ENCODE measurements at places on chromosomes 2 and 18. TPM values are rescaled to one million over a fixed set of nuclear protein-coding genes. Genes with fewer than 3 reads are reported as not detected.

Gene BOK
- 73.6 TPM for total RNA-seq

Gene NHEJ1
- total RNA-seq = 25.5 TPM

Gene FAP
- 6.4 TPM for total RNA-seq

Gene MBP
- total RNA-seq = 36.2 TPM

GRCh38 chr2:54871457-54872107 is 148.1 kb downstream of the EML6 start:
- no peaks in the 10 kb centered on the region for H3K36me3 ChIP-seq
- no peaks in the 10 kb centered on the region for H3K4me1 ChIP-seq
- DNase-seq = peak; percentile 46
- no peak overlapping the region for H3K27ac ChIP-seq

- H3K27me3 ChIP-seq = no peaks in the 10 kb centered on the region
- peak; percentile 9 for DNase-seq
- H3K27ac ChIP-seq = no peak overlapping the region
- no peaks in the 10 kb centered on the region for H3K36me3 ChIP-seq
- H3K4me3 ChIP-seq = no peak overlapping the region
- peaks cover 7% of the 10 kb centered on the region for H3K4me1 ChIP-seq
Measured at GRCh38 chr2:226403369-226403768, 396.3 kb downstream of the IRS1 start.

- H3K4me3 ChIP-seq = no peak overlapping the region
- no peak for DNase-seq
- no peaks in the 10 kb centered on the region for H3K27me3 ChIP-seq
- no peaks in the 10 kb centered on the region for H3K36me3 ChIP-seq
- peaks cover 7% of the 10 kb centered on the region for H3K4me1 ChIP-seq
- no peak overlapping the region for H3K27ac ChIP-seq
Measured at GRCh38 chr2:127394492-127394891, 6.7 kb upstream of the MAP3K2 start.

DNA sequence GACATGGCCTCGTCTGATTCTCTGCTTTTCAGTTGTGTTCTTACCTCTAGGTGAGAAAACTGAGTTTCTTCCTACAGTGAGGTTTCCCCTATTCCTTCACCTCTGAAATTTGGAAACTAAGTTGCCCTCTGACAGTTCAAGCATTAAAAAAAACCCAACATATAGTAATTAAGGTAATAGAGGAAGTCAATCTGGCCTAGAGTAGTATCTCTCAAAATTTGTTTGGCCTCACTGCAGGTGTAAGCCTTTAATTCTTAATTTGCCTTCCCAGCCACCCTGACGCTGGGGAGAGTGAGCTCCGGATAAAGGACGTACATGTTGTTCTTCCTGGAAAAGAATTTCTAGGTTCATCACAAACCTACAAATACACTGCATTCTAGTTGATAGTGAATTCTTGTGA is 1.4 kb downstream of the CAD start:
- no peak overlapping the region for H3K4me3 ChIP-seq

GRCh38 chr2:156884216-156884615 is 373.3 kb upstream of the GALNT5 start:
- H3K4me3 ChIP-seq = no peak overlapping the region
- H3K36me3 ChIP-seq = no peaks in the 10 kb centered on the region
- no peaks in the 10 kb centered on the region for H3K4me1 ChIP-seq
- DNase-seq = no peak

DNA sequence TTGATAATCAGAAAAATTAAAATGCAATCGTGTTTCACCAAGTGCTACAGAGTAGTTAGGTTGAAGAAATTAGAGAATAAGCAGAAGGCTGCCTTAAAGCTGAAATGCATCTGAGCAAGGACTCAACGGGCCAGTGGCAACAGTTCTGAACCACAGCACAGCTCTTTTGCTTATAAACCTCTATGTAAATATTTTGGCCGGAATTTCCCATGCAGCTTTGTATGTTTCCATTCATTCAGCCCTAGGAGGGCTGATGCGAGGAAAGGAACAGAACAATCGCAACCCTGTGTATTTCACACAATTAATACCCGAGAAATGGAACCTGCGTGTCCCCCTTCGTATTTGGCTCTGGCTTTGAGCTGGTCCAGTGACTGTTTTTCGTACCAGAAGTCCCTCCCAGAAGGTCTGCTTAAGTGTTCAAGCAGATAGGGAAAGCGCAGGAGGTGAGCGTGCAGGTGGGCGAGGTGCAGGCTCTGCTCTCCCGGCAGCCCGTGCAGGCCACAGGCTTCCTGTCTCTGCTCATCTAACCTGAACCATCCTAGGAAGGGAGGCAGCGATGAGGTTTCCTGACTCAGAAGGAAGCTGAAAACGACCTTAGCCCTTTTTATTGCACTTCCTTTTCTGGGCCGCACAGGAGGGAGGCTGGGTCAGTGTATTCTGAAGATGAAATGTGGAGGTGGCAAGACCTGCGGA is 67.3 kb downstream of the ASB1 start:
- no peaks in the 10 kb centered on the region for H3K4me1 ChIP-seq
- H3K4me3 ChIP-seq = no peak overlapping the region
- peak; percentile 19 for DNase-seq
- no peaks in the 10 kb centered on the region for H3K36me3 ChIP-seq

DNA sequence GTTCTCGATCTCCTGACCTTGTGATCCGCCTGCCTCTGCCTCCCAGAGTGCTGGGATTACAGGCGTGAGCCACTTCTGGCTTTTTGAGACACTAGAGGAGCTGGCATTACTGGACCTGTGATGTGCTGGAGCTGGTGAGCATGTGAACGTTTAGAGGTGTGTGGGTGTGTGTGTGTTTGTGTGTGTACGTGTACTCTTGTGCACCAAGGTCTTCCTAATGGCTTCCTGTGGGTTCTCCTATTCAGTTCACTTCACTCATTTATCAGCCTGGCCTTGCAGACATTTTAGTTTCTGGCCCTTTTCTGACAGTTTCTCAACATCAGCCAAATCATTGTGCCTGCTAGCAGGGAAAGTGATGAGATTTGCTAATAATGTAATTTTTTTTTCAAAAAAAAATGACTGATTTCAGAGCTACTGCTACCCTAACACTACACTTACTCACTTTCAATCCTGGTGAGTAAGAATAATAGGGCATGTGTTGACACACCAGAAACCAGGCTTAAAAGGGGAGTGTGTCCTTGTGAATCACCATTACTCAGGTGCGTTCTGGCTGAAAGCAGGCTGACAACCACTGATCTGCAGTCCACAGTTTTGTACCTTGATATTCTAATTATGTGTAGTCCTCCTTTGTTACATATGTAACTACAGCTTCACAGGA is 41.0 kb upstream of the ACTR3 start:
- H3K27ac ChIP-seq = no peak overlapping the region
- H3K4me3 ChIP-seq = no peak overlapping the region
- no peaks in the 10 kb centered on the region for H3K27me3 ChIP-seq

- no peaks in the 10 kb centered on the region for H3K4me1 ChIP-seq
- no peaks in the 10 kb centered on the region for H3K27me3 ChIP-seq
- no peaks in the 10 kb centered on the region for H3K36me3 ChIP-seq
- no peak overlapping the region for H3K27ac ChIP-seq
- H3K4me3 ChIP-seq = no peak overlapping the region
Measured at GRCh38 chr18:8871489-8871888, 166.1 kb downstream of the MTCL1 start.

GRCh38 chr18:37084912-37085311 is 256.0 kb downstream of the KIAA1328 start:
- no peak for DNase-seq
- no peak overlapping the region for H3K27ac ChIP-seq
- H3K4me3 ChIP-seq = no peak overlapping the region
- no peaks in the 10 kb centered on the region for H3K36me3 ChIP-seq
- no peaks in the 10 kb centered on the region for H3K4me1 ChIP-seq

DNA sequence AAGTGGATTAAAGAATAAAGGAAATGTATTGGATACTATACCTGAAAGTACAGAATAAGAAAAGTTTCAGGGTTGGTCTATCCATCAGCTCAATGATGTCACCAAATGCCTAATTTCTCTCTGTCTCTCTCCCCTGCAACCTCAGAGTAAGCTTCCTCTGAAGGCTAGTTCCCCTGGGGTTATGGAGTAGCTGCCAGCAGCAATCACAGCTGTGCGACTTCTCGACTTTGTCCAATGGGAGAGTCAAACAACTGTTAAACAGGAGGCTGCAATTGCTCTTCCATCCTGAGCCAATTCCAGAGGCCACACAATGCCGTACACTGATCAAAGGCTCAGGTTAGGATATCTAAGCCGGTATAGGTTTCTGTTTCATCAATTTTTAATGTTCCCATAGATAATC is 95.3 kb upstream of the FANCL start:
- no peak for DNase-seq
- no peak overlapping the region for H3K27ac ChIP-seq
- no peaks in the 10 kb centered on the region for H3K36me3 ChIP-seq
- H3K27me3 ChIP-seq = no peaks in the 10 kb centered on the region
- no peak overlapping the region for H3K4me3 ChIP-seq

DNA sequence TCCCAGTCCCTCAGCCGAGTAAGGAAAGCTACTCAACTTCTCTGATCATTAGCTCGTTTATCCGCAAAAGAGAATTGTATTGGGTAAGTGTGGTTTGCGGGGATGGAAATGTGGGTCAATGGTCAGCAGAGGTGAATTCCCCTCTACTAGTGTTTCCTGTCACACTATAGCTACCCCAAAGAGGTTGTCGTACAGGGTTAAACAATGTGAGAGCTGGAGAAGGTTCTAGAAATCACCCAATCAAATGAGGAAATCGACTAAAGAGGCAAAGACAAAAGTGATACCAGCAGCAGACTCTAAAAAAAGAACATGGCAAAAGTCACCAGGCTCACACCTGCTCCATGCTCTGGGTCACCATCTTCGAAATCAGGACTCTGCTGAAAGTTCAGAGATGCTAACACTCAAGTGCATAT is 144.7 kb upstream of the ITGA4 start:
- no peaks in the 10 kb centered on the region for H3K36me3 ChIP-seq
- no peaks in the 10 kb centered on the region for H3K27me3 ChIP-seq
- no peak overlapping the region for H3K4me3 ChIP-seq
- peak overlapping the region; percentile 53 for H3K27ac ChIP-seq

GRCh38 chr2:229650901-229651300 is 63.5 kb downstream of the DNER start:
- no peaks in the 10 kb centered on the region for H3K4me1 ChIP-seq
- no peak overlapping the region for H3K27ac ChIP-seq

GRCh38 chr18:59833785-59834184 is 66.0 kb upstream of the PMAIP1 start:
- no peak overlapping the region for H3K27ac ChIP-seq
- no peak for DNase-seq
- H3K4me1 ChIP-seq = no peaks in the 10 kb centered on the region
- H3K36me3 ChIP-seq = no peaks in the 10 kb centered on the region
- no peak overlapping the region for H3K4me3 ChIP-seq

DNA sequence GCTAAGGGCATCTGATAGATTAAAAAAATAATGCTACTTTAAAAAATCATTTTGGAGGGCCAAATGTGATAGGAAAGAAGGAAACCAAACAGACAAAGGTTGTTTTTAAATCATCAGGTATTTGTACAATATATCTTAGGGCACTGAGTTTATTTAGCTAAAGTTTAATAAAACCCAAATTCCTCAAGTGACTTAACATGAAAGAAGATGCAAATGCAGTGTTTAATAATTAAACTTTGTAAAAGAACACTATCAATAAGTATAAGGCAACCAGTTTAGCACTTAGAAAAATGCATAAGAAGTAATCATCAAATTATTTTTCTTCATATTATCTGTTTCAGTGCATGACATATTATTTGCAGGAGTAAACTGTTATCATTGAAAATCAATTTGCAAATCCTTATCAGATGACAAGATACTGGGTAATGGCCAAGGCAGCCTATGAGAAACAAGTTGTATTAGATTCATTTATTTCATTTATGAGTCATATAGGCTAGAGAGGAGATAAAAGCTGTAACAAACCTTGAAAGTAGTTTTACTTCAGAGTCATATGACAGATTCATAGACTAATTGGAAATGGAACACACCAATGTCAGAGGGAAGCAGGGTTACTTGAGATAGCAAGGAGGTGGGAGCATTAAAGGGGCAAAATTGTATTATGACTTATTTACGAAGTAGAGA is 165.5 kb downstream of the GCA start:
- no peak overlapping the region for H3K4me3 ChIP-seq
- H3K27ac ChIP-seq = no peak overlapping the region
- no peaks in the 10 kb centered on the region for H3K27me3 ChIP-seq
- no peaks in the 10 kb centered on the region for H3K4me1 ChIP-seq
- H3K36me3 ChIP-seq = no peaks in the 10 kb centered on the region

DNA sequence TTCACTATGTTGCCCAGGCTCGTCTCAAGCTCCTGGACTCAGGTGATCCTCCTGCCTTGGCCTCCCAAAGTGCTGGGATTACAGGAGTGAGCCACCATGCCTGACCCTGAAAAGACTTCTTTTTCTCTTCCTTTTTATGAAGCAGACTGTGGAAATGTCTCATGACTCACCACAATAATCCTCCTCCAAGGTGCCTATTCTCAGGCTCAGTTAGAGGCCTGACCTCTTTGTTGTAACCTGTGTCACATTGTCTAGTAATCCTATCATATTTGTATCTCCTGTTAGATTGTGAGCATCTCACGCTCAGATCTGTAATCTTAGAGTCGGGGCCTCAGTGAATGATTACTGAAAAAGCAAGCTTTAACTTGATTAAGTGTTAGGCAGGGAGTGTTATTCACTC is 18.3 kb upstream of the TAF4B start:
- no peaks in the 10 kb centered on the region for H3K27me3 ChIP-seq
- no peaks in the 10 kb centered on the region for H3K4me1 ChIP-seq
- H3K36me3 ChIP-seq = no peaks in the 10 kb centered on the region
- DNase-seq = no peak
- no peak overlapping the region for H3K27ac ChIP-seq

- H3K36me3 ChIP-seq = no peaks in the 10 kb centered on the region
- H3K4me3 ChIP-seq = no peak overlapping the region
Measured at GRCh38 chr2:196804381-196804780, 4.8 kb downstream of the C2orf66 start.
